T-helper 9 cell (primary cell): ENCODE measurements at places on chromosomes 5 and 9.

- no peak for DNase-seq
Observed at GRCh38 chr9:93652604-93653592, 76.5 kb downstream of the PHF2 start.

DNA sequence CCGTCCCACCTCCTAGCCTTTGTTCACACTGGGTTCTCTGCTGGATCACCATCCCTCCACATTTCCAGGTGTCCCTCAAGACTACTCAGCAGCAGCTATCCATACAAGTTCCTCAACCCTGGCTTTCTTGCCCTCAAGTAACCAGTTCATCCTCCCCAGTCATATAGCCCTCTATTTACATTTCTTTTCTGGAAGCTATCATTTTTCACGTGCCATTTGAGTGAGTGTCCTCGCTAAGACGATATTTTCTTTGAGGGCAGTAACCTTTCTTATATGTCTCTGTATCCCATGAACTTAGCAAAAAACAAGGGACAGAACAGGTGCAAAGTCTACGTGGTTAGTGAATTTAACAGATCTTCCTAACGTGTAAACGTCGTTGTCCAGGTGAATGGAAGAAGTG, 29.6 kb upstream of the KCNMB1 start:
- DNase-seq, result no peak

GRCh38 chr5:82072138-82072537, 100.3 kb downstream of the ATG10 start:
- DNase-seq, result no peak

GRCh38 chr5:156359476-156359875, 32.5 kb downstream of the SGCD start:
- no peak for DNase-seq

DNA sequence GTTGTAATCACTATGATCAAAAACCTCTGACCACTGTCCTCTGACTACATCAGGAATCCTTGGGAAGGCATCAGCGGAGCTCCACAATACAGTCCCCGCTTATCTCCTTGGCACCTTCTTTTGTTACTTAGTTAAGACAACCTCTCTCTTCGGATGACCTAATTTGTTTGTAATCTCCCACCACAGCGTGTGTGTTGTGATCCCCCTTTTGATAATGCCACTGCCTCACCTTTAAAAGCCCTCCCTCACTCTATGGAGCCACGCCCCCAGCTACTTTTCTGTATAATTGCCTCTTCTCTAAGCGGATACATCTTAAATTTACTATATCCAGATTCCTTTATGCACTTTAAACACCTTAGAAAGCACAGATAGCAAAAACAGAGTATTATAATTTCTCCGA, 35.9 kb downstream of the OR2Y1 start:
- DNase-seq, result no peak

GRCh38 chr5:113607361-113607760, 93.9 kb downstream of the YTHDC2 start:
- DNase-seq, result no peak

DNA sequence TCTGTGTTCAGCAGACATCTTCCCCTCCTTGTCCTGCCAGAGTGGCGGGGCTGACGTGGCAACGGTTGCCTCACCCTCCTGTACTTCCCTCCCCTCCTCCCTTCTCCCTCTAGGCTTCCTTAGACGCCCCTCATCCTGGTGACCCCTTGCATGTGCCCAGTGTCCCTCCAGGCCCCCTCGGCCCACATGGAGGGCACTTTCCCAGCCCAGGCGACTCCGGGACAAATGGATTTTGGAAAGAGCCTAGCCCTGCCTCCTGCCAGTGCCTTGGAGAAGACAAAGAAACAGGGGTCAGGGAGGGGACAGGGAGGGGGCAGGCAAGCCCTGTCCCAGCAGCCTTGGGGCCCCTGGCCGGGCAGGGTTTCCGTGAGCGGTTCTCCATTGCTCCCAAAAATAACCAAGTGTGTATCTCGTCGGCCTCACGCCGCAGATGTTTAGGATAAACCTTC, 38.3 kb upstream of the NEURL1B start:
- DNase-seq, result no peak

- no peak for DNase-seq
Observed at GRCh38 chr5:78251663-78252284, 42.7 kb downstream of the AP3B1 start.

GRCh38 chr9:96596601-96597111, 23.0 kb downstream of the CDC14B start:
- no peak for DNase-seq

DNA sequence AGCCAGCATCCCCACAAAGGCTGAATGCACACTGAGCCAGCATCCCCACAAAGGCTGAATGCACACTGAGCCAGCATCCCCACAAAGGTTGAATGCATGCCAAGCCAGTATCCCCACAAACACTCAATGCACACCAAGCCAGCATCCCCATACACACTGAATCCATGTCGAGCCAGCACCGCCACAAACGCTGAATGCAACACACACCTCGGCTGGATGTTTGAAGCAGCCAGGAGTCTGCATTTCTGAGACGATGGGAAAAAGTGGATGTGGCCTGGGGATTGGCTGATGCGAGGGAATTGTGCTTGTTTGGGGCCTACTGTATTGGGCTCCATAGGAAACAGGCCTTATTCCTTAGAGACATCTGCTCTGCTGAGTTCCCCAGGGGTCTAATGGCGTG, 30.9 kb upstream of the CEP72 start:
- DNase-seq, result no peak

DNA sequence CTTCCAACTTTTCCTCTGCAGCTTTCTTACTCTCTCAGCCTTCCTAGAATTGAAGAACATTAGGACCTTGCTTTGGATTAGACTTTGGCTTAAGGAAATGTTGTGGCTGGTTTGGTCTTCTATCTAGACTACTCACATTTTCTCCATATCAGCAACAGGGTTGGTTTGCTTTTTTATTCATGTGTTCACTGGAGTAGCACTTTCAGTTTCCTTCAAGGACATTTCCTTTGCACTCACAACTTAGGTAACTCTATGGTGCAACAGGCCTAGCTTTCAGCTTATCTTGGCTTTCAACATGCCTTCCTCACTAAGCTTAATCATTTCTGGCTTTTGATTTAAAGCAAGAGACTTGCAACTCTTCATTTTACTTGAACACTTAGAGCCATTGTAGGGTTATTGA, 153.1 kb downstream of the CCDC192 start:
- DNase-seq, result no peak

GRCh38 chr5:146068977-146069779, 36.2 kb downstream of the PLAC8L1 start:
- no peak for DNase-seq

DNA sequence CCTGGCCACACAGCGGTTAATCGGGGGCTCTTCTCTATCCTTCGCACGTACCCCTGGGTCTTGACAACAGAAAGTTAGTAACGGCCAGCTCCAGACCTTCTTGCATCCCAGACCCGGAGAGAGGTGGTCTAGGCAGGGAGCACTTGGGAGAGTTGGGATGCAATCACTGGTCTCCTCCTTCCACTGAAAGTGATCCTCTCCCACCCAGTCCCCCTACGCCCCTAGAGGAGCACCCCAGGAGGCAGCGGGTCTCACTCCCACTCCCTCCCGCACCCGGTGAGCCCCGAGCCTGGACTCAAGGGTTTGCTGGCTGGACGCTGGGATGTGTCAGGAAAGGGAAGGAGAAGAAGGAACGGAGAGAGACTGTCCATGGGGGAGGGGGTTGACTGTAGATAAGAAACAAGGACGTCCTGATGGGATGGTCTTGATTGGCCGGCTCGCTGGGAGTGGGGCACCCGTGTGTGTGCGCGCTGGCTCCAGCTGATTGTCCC, 2.0 kb downstream of the RORB start:
- no peak for DNase-seq

- no peak for DNase-seq
Observed at GRCh38 chr9:96048104-96048955, 172.8 kb downstream of the ERCC6L2 start.

DNA sequence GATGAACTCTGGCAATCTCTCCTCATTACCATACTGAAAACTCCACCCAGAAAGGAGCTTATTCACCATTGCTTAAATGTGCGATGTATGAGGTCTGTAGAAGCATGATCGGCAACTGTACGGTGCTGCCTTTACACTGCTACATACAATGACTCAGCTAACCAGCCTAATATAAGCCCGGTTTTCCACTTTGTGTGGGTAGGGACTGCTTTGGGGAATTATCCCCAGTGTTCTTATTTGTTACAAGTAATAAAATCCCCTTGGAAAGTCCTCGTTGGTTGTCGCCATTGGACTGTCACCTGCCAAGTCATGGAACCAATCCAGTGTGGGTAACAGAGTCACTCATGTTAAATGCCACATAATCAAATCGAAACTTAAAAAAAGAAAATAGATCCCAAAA, 23.5 kb upstream of the TENT2 start:
- DNase-seq, result no peak

DNA sequence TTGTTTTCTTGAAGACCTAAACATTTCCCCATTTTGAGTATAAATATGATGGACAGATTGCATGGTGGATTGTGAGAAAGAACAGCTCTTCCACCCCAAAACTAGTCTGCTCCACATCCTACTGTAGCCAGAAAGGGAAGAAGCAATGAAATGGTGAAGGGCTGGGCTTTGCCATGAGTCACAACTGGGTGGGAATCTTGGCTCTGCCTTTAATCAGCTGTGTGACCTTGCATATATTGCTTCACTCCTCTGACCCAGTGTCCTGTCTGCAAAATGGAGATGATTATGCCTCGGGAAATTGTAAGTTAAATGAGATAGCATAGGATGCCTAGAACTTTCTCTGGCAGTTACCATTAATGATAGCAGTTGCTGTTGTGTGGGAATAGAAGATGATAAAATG, 101.9 kb downstream of the PDE8B start:
- DNase-seq, result no peak

GRCh38 chr5:35956429-35956828, 18.0 kb upstream of the CAPSL start:
- DNase-seq, result no peak

GRCh38 chr9:16391369-16391768, 479.1 kb downstream of the BNC2 start:
- DNase-seq, result no peak

GRCh38 chr5:5638211-5638610, 215.7 kb downstream of the ICE1 start:
- no peak for DNase-seq

DNA sequence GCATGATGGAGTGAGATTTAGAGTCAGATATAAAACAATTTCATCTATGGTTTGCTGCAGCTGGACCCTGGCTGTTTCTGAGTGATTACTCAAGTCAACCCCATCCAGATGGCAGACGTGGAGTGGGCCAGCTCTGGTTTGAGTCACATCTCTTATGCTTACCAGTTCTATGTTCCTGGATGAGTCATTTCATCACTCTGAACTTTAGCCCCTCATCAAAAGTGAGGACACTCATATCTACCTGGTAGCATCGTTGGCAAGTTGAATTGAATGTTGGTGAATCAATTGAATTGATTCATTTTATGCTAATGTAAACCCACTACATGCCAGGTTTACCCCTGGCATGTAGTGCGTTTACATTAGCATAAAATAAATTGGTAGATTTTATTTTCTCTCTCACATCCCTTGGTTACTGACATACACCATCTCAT, 176.4 kb downstream of the FGF18 start:
- no peak for DNase-seq

- DNase-seq, result no peak
Observed at GRCh38 chr5:137470111-137470920, 28.8 kb downstream of the SPOCK1 start.

DNA sequence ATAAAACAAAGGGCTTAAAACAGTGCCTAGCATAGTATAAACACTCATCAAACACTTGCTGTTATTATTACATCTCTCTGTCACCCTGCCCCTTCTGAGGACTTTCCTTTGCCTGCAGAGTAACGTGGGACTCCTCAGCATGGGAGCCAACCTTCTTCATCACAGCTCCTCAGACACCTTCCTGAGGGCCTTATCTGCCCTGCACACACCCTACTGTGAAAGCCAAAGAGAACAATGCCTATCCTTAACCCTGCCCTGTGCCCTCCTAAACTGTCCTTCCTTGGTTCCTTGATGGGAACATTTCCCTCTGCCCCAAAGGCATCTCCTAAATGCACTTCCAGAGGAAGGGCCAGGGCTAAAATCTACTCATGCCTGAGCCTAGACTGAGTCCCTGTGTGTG, 20.6 kb upstream of the HAND1 start:
- DNase-seq, result no peak

DNA sequence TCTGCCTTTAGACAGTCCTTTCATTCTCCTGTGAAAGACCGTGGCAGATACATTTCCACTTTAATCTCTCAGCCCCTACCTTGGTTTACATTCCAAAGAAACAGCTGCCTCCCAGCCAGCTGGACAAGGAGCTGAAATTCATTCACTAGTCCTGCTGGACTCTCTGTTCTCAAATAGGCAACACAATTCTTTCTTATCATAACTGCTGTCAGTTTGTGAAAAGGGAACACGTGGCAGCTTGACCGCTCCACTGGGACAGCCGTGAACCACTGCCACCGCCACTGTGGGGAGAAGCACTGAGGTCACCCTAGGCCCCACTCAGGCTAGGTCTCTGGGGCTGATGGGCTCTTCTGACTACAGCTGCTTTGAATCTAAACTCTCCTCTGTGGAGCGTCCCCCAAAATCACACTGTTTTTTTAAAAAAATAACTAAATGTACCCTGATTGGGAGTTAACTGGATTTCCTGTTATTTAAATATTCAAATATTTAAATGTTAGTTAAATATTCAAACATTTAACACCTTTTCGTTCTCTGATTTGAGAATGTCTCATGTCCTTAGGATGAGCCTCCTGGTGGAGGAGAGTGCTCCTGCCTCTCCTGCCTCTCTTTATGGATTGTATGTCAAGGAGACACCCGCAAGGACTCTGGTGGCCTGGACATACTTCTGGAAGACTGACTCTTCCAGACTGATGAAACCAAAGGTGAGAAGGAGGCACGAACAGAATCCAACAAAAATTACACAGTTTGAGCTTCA, 120.1 kb downstream of the BOD1 start:
- no peak for DNase-seq

- DNase-seq, result no peak
Observed at GRCh38 chr9:133888048-133888808, 103.9 kb downstream of the VAV2 start.

DNA sequence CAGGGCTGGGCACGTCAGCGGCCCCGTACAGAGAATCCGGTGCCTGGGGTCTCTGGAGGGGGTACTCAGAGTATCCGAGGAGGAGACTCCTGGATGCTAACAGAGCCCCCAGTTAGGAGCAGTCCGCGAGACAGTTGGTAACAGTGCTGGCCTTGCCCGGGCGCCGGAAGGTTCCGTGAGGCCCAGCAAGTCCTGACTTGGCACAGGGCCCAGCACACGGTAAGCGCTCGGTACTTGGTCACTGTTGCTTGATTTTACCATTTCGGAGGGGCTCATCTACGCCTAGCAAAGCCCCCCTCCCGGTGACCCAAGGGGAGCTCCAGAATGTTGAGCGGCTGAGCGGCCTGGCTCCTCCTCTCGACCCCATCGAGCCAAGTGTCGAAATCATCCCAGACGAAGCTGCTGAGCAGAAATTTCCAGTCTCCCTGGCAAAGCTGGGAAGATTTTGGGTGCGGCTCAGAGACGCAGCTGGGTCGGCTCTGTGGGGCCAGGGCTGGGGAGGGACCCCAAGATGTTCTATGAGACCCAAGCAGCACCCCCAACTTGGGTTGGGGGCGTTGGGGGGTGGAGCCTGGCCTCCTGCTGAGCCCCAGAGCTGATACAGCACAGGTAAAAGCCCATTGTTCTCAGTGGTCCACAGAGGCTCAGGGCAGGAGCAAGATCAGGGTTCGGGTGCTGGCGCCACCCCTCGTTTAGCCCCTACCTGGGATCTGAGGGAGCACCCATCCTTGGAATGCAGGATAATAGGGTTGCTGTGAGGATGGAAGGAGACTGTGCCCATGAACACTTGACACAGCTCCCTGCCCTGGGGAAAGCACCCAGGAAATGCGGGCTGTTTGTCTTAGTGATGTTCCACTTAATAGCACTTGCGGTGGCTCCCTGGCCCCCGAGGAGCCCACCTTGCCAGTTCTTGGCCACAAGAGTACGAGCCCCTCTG, 137.2 kb downstream of the C9orf50 start:
- DNase-seq, result peak; percentile 33
